CD4-positive, alpha-beta T cell treated with Interleukin-15 for 4 hours (primary cell): ENCODE measurements at places on chromosomes 11 and 22.

DNA sequence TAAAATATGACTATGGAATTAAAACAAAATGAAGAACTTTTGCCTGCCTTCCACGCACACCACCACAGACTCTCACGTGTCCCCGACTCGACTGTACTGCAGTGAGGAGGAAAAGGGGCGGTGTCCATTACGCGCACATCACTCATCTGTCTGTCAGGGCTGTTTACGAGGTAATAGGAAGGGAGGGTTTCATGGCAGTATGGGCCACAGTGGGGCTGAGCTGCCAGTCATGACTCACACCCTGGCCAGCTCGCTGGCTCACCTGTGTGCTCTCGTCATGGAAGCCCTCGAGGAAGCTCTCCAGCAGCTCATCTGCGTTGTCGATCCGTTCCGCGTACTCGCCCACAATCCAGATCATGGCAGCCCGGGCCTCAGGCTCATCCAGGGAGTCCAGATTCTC lies 33.5 kb upstream of the RASL10A start:
- DNase-seq, result no peak

DNA sequence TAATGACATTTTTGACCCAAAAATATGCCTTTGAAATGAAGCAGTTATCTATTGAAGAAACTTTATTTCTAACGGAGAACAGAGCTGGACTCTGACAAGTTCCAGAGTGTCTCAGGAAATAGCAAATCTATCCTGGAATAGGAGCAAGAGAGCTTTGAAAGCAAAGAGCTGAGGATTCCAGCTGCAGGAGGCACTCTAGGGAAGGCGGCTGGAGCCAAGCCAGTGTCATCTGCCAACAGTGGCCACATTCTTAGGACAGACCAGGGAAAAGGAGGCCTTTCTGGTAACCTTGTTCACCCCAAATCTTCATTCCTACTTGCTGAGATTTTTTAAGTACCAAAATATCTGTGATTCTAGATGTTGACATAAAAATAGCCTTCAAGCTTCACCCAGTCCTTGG lies 493.5 kb upstream of the B3GAT1 start:
- no peak for DNase-seq

DNA sequence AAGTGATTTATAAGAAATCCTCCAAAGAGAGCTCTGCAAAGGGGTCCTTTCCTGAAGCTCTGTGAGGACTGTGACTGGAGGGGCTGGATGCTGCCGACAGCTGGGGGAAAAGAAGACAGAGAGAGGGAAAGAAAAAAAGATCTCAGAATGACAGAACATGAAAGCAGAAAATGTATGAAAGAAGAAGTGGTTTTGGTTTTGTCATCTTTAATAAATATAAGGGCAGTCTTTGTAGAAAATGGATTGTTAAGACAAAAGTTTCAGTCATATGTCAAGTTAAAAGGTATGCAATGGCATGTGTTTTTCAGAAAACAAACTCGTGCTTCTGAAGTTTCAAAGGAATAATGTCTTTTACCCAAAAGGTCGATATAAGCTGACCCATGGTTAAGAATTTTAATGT lies 105.5 kb downstream of the CCDC83 start:
- DNase-seq, result no peak

- DNase-seq, result no peak
These were observed 35.3 kb downstream of the TMPRSS5 start for GRCh38 chr11:113670831-113671215.

GRCh38 chr11:8934742-8935488 lies 2.2 kb upstream of the C11orf16 start:
- DNase-seq, result no peak

- DNase-seq, result no peak
These were observed 17.4 kb upstream of the CREB3L1 start for GRCh38 chr11:46259971-46260560.

- DNase-seq, result peak; percentile 36
These were observed 1.0 kb downstream of the SMCO4 start for GRCh38 chr11:93541884-93542810.

- no peak for DNase-seq
These were observed 494.4 kb upstream of the B3GAT1 start for GRCh38 chr11:134906356-134906955.

- no peak for DNase-seq
These were observed 66.1 kb downstream of the HSD17B12 start for GRCh38 chr11:43746670-43747069.

DNA sequence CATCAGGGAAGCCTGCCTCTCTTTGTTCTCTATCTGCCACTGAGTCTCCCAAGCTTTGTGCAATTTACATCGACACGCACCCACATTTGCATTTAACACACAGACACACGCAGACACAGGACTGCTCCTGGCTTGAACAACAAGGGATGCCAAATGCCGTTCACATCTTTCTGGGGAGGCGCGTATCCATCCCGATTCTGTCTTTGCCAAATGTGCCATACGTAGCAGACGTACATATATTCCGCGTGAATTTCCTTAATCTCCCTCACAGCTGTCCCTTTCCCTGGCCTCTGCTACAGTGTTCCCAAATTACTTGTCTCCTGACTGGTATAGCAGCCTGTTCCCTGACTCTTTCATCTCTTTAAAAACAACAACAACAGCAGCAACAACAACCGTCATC lies 409.5 kb downstream of the MIAT start:
- DNase-seq, result no peak

DNA sequence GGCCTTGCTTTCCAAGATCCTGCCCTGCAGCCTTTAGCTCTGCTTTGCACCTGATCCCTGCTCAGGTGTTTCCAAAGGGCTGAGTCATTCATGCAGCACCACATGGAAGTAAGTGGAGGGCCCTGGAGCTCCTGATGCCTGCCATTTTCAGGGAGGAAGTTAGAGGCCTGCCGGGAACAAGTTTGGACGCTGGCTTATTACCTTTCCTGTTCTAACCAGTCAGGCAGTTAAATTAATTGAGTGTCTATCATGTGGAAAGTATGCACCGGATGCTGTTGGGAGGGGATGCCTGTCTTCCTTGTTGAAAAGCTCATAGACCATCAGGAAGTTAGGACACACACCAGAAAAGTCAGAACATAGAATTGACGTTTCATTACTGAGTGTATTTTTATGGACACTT lies 73.7 kb upstream of the PLET1 start:
- no peak for DNase-seq

GRCh38 chr11:90243534-90243933 lies 20.7 kb upstream of the CHORDC1 start:
- DNase-seq, result no peak

- peak; percentile 53 for DNase-seq
These were observed 7.2 kb downstream of the ARSA start for GRCh38 chr22:50620593-50621355.

DNA sequence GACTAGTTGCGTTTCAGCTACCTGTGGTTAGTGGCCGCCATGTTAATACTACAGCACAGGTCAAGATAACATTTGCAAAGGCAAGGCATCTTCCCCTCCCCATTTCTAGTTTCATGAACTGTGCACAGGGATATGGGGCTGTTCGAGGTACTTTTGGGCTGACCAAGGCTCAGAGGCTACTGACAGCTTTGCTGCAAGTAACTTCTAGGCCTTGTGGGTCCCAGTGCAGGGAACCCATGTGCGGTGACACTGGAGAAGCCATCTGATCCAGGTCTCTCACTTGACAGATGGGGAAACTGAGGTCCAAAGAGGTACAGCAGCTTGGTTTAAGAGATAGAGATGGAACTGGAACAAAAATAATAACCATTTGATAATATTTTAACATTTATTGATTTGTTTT lies 13.6 kb downstream of the TIMP3 start:
- DNase-seq, result no peak

GRCh38 chr11:9574622-9575259 lies 1.3 kb downstream of the WEE1 start:
- DNase-seq, result no peak
